GDM1 (cell line): ENCODE measurements at places on chromosomes 2 and 18.

DNA sequence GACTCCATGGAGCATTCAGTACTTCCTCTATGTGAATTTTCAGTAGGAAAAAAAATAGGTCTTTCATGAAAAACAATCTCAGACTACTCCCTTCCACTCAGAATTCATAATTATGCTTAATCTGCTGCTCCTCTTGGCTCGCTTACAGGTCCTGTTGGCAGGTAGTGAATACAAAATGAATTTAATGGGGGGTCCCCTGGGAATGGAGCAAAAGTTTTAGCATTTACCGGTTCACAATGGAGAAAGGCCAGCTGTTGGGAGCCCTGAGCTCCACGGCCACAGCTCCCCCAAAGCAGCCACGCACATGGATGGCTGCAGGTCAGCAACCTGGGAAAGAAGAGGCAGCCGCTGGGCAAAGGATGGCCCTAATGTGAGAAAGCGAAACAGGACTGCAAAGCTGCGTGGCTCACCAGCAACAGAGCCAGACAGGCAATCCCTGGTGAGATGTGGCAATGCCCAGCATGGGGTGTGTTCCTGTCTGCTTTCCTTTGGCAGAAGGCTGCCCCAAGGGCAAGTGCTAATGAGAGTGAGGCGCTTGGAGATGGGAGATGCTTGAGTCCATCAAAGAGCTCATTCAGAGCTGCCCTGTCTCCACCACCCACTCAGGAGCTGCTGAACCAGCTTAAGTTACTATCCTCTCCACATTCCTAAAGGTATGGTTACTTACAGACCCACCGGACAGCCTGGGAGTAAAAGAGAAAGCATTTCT, 447.4 kb downstream of the EPHA4 start:
- no peak for DNase-seq

DNA sequence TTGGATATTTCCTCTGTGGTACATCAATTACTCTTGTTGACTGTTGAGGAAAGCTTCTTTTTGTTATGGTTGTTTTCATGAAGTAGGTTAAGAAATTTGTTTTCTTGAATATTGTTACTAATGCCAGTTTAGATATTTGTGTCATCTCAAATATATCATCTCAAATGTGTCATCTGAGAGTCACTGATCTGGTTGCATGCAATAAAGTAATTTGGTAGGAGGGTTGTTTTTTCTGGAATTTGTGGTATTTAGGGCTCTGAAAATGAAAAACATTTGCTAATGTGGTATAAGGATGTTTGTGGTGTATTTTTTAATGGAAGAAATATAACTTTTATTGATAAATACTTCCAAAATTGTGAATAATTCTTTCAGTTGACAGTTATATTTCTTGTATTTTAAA, 117.7 kb downstream of the GREB1L start:
- no peak for DNase-seq

DNA sequence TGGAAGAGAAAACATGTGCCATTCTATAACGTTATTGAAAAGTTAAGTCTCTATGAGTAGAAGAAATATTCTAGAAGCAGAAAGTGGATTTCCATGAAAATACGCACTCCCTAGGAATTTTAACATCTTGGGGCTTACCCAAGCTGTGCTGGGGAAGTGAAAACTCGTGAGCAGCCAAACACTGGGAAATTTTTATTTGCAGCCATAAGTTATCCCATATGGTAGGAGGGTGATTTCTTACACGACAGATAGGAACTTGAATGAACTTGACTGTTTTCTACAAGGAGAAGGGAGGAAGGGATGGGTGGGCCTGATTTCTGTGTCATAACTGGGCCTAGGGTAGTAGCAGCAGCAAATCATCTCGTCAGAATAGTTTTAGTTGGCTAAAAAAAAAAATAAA, 272.6 kb downstream of the ETAA1 start:
- no peak for DNase-seq

GRCh38 chr2:46737577-46737976, 178.0 kb downstream of the MCFD2 start:
- DNase-seq, result no peak

DNA sequence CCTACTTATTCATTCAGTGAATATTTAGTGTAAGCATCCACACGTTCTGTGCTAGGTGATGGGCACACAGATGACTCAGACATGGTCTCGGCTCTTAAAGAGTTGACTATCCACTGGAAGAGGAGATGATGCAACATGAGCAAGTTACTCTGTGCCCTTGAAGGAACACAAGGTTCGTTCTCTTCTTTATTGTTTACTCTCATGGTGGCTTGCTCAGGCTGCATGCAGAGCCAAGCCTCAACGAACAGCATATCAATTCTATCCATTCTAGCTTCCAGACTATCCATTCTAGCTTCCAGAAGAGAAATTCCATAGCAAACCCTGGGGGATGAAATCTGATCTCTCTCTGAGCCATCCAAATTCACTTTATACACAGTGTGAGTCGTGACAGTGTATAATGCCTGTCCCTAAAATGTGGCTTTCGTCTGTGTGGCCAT, 68.1 kb upstream of the CTAGE1 start:
- DNase-seq, result no peak

- DNase-seq, result no peak
Measured at GRCh38 chr2:231530099-231531011, at the start of gene NMUR1. NMUR1 (minus strand) TSS chr2:231530445; CDS start chr2:231530361, 84 bp downstream.

- peak; percentile 50 for DNase-seq
Measured at GRCh38 chr2:8685697-8686358, 4.0 kb downstream of the ID2 start.

GRCh38 chr2:44448860-44449527, 87.2 kb downstream of the CAMKMT start:
- no peak for DNase-seq

DNA sequence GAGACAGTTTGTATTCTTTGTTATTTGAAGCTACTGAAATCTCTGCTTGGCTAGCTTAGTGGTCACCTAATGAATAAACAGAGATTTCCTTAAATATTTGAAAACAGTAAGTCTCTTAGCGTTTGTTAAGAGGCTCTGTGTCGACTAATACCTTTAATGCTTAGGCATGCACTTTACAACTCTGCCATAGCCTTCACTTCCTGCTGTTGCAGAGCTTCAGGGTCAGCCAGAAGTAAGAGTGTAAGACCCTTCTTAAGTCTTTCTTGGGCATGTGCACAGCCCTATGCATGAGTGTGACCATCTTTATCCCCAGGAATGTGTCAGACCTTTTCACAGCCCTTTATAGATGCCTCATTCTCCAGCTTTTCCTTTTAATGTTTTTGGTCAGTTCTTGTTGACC, 195.3 kb upstream of the ALPP start:
- DNase-seq, result no peak

GRCh38 chr2:203155406-203155805, 83.4 kb upstream of the CYP20A1 start:
- DNase-seq, result no peak

DNA sequence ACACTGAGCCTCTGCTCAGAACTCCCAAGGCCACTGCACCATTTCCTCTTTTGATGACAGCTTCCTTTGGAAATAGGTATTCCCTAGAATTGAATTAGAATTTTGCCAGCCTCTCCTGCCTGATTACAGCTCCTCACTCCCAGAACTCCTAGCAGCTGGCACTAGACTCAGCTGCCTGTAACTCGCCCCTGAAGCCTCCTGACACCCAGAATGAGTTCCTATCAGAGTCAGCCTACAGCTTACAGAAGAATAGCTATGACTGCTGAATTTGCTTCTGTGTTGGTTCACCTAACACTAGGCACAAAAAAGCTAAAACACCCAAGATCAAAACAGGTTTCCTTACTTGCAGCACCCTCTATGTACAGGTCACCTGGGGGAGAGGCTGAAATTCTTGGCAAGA, 108.2 kb upstream of the PTPRM start:
- no peak for DNase-seq

GRCh38 chr18:7760967-7761948, 194.1 kb downstream of the PTPRM start:
- DNase-seq, result no peak

- no peak for DNase-seq
Measured at GRCh38 chr2:207333599-207334300, 168.0 kb upstream of the KLF7 start.

DNA sequence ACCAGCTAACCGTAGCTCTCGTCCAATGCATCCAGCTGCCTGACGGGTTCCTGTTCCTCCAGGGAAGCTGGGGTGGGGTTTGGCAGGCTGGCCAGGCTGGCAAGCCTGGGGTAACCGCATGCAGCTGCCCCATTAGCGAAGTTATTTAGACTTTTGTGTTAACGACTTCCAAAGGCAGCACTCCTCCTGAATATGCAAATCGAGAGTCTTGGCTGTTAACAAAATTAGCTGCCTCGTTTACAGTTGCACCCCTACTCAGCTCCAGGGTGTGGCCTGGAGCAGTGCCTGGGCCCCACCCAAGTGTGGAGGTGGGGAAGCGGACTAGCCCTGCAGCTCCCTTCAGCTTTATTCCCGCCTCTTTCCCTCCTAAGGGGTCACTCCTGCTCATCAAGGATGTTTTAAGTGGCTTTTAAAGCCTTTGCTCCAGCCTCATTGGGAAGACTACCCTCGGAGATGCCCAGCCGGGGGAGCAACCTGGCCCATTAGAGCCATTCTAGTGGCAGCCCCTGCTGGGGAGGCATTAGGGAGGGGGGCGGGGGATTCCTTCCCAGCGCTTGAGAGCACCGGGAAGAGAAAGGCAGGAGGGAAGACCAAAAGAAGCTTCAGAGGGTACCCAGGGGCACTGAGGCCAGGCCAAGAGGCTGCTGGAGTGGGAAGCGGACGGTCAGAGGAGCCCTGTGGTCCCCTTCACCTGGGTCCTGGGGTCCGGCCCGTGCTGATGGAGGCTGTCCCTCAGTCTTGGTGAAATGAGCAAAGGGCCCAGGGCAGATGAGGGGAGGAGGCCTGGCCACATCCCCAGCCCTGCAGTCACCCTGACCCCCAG, 204.1 kb downstream of the CELF4 start:
- DNase-seq, result no peak

DNA sequence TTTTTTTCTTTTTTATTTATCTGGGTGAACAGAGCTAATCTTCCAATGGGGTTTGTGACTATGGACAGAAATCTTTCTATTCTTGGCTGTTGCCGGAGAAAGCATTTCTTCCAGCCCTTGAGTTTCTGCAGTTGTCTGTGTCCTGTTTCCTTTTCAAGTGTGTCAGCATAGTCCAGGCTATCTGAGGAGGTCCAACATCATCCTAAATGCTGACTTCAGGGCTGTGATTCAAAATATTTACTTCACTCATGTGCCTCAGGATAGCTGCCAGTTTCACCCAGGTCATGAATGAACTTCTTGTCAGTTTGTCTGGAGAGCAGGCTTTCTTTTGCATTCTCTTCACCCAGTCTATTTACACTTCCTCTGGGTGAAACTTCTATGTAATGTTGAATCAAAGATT, 27.9 kb downstream of the ITGAV start:
- no peak for DNase-seq

- DNase-seq, result no peak
Measured at GRCh38 chr2:45901468-45902032, 250.1 kb downstream of the PRKCE start.

DNA sequence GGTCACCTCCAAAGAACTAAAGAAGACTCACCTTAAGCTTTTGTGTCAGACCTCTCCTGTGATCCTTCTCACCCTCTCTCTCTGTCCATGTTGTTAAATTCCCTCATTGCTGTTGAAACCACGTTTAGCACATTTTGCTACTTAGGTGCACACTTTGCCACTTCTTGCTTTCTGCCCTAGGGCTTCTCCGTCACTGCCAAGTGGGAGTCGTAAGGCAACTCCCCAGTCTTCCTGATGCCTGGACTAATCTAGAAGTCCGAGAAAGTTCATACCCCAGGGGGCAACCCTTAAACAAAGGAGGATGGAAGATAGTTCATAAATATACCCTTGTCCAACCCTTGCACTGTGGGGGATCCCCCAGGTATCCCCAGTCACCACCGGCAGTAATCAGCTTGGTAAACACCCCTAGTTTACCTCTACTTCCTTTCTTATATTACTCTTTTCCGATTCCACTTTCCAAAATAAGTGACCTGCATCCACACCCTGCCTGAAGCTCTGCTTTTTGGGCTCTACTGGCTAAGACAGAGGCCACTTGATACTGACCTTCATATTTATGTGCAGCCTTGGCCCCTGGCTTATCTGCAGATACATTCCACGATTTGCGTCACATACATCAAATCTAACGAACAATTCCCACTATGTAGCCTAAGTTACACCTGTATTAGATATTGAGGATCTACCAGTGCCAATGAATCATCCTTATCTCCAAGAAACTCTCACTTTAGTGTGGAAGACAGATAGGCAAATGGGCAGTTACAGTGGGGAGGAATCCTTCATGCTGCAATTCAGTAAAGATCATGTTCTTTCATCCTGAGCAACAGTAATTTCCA, 776.2 kb downstream of the RNF144A start:
- DNase-seq, result no peak

DNA sequence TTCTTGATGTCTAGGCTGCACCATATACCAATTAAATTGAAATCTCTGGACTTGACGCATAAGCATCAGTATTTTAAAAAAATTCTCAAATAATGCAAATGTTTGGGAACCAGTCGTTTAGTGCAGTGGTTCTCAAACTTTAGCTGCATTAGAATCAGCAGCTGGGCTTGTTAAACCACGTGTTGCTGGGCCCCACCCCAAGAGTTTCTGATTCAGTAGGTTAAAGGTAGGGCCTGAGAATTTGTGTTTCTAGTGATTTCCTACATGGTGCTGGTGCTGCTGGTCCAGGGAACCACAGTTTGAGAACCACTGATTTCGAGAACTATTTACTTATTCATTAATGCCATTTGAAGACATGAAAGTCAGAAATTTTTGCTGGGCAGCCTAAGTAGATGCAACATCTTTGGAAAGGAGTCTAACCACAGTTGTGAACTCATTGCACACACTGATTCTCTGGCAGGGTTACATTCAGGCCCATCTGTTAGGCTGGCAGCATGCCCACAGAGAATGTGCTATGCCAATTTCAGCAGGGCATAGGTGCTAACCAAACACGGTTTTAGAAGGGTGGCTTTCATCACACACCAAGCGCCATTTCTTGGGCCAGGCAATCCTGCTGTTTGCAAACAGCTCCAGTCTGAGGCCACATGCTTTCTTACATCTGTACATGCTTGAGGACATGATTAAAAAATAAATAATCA, 26.4 kb upstream of the ATP5MC3 start:
- DNase-seq, result no peak

- DNase-seq, result no peak
Measured at GRCh38 chr2:5539282-5540165, 152.7 kb upstream of the SOX11 start.

DNA sequence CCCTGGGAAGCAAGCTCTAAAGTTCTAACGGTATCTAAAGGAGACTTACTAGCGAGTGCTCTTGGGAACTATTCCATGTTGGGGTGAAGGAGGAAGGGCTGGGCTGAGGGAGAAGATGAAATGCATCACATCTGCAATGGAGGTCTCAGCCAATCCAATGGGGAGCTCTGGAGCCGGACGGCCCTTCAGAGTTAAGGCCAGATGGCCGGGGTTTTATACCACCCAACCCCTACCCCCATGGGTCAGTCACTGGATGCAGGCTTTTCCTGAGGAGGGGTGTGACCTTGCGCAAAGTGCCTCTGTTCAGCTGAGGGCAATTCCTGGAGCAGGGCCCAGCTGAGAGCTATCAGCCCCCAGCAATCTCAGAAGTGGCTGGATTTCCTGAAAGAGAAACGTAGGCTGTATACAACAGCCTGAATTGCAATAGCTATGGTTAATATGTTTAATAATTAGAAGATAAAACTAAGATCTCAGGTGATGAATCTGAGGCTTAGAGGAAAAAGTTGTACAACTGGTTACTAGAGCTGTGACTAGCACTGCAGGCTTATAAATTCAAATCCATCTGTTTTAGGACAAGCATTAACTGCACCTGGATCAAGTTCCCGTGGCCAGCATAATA, 21.6 kb downstream of the EIPR1 start:
- DNase-seq, result no peak

- DNase-seq, result no peak
Measured at GRCh38 chr18:13594551-13594950, 131.8 kb downstream of the FAM210A start.

- DNase-seq, result no peak
Measured at GRCh38 chr2:95006588-95006987, 18.9 kb upstream of the MAL start.
